ENCODE measurements at places on chromosomes 13 and 19.

DNA sequence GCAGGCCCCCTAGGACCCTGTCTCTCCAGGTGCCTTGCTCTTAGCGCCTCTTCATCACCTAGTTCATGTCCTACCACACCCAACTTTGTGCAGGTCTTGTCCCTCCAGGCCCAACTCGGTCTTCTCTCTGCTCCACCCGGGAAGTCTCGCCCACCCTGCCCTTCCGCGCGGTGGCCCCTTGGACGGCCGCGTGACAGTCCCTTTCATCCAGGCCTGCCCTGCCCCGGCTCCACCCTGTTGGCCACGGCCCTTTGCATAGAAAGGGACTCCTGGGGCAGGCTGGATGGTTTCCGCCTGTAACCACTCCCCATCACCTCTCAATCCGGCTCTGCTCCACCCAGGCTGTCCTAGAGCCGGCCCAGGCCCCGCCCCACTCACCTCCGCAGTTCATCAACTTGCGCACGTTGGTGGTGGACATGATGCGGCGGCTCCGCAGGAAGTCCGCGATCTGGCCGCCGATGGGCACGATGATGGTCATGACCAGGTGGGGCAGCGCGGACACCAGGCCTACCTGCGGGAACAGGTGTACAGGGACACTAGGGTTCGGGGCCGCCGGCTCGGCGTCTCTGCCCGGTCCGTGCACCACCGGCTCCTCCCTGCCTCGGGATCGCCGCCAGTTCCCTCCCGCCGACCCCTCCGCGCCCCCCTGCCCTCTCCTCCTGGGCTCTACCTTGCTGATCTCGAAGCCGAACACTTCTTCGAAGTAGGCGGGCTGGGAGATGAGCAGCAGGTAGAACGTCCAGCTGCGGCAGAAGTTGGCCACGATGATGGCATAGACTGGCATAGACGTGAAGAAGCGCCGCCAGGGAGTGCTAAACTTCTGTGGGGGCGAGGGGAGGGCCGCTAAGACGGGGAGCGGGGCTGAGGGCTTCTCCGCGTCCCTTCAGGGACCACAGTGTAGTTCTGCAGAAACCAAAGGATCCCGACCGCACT is 7.2 kb downstream of the GFY start:
- no peak for DNase-seq

GRCh38 chr13:95174517-95174916 is 126.7 kb downstream of the ABCC4 start:
- no peak for DNase-seq

DNA sequence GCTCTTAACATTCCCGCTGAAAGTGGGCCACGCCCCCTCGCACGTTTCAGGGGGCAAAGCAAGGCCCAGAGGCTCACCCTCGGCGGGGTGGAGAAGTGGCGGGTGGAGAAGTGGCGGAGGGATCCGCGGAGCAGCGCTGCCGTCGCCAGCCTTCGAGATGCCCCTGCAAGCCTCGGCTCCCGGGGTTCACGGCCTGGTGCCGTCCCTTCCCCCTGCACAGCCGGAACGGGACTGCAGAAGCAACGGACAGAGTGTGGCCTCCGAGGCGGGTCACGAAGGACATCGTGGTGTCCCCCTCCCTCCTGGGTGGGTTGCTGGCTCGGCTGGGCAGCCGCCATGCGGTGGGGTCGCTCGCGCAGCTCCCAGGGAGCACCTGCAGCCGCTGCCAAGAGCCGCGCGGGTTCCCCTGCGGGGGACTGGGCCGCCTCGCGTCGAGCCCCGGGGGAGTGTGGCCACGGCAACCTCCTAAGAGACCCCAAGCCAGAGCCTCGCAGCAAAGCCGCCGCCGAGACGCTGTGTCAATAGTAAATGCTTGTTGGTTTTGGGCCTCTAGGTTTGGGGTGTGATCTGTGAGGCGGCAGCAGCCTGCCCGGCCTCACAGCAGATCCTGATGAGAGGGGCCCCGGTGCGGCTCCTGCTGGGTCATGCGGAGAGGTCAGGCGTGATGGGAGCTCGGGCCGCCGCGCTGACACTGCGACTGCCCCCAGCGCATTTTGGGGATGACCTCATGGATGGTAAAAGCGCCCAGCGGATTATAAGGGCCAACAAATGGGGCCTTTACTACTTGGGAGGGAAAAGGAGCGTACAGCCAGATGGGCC is 5.5 kb downstream of the TPGS1 start:
- no peak for DNase-seq

DNA sequence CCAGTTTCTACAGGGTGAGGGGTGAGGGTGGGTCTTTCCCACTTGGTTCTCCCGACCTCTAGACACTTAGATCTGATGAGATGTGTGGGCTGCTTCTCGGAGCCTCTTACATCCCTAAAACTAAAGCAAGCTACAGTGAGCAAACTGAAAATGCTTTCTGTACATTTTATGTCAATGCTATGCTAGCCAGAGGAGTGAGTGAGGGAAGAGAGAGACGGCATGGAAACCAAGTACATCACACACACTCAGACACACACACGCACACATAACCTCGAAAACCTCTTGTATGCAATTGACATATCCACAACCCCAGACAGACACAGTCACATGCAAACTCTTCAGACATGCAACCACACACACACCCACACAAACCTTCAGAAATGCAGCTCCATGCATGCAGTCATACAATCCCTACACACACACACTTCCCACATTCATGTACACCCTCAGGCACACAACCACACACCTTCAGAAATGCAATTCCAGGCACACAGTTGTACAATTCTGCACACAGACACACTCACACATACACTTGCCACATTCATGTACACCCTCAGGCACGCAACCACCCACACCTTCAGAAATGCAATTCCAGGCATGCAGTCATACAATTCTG is 1.4 kb downstream of the SLC1A6 start:
- no peak for DNase-seq

- no peak for DNase-seq
Measured at GRCh38 chr13:112733112-112733511, 43.3 kb downstream of the ATP11A start.

DNA sequence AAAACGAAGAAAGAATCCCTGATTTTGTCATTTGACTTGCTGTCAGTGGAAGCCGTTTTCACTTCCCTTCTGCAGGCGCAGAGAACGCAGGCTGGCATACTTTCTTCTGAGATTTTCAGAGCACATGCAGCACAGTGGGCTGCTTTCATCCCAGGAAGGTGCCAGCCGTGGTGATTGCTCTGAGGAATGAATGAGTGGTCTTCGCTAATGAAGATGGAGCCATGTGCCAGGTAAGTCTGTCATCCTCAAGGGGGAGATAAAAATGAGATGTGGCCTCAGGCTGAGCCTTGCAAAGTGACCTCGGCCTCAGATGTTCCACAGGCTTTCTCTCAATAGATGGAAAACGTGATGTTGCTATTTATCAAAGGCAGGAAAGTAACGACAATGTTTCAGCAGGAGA is 94.6 kb upstream of the FARP1 start:
- no peak for DNase-seq

- DNase-seq, result no peak
Measured at GRCh38 chr13:105030851-105031250, 1504.6 kb downstream of the EFNB2 start.

DNA sequence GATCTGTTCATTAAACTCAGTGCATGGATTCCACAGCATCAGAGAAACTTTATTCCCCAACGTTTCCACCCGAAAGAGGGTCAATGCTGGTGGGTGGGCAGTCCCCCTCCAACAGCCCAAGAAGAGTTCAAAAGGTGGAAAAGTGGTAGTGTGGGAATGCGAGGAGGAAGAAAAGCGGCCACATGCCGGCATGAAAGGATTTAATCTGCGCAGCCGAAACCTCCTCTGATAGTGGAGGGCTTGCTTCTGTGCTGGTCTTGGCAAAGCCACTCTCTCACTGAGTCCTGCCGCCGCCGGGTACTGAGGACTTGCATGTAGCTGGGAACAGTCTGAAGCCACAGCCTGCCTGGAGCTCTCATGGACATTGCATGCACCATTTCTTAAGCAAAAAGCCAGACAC is 136.2 kb upstream of the ZNF536 start:
- DNase-seq, result no peak

DNA sequence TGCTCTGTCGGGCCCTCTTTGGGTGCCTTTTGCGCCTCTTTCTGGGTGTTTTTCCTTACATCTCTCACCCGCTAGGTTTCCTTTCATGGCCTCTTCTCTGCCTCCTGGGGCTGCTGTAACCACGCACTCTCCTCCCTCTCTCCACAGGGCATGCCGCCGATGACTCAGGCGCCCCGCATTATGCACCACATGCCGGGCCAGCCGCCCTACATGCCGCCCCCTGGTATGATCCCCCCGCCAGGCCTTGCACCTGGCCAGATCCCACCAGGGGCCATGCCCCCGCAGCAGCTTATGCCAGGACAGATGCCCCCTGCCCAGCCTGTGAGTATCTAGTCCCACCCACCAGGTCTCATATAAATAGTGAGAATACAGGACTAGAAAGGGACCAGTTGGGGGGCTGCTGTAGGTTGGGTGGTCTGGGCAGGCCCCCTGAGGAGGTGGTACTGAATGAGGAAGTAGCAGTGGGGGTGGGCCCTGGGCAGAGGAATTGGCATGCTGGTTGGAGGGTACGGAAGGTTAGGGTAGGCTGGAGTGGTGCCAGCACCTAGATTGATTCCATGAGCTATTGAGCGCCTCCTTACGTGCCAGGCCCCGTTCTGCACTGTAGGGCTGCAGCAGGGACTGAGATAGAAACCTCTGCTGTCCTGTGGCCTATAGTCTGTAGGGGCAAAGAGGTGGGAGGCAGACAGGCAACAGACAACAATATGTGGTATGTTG is 11.9 kb downstream of the SNRPA start:
- no peak for DNase-seq

DNA sequence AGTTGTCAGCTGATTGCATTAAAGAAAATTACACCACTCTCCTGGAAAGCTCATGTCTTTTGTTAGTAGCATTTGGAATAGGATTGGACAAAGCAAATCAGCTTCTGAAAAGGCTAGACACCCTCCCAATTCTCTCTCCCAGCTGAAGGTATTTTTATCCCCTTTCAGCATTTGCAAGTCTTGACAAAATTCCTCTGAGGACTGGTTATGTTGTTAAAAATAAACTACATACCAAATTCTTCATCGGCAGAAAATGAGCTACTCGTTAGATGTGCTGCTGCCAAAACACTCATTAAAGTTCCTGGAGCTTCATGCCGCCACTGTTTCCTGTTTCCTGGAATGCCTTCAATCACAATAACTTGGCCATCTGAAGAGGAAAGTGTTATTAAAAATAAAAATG is 37.1 kb downstream of the UTP14C start:
- no peak for DNase-seq

DNA sequence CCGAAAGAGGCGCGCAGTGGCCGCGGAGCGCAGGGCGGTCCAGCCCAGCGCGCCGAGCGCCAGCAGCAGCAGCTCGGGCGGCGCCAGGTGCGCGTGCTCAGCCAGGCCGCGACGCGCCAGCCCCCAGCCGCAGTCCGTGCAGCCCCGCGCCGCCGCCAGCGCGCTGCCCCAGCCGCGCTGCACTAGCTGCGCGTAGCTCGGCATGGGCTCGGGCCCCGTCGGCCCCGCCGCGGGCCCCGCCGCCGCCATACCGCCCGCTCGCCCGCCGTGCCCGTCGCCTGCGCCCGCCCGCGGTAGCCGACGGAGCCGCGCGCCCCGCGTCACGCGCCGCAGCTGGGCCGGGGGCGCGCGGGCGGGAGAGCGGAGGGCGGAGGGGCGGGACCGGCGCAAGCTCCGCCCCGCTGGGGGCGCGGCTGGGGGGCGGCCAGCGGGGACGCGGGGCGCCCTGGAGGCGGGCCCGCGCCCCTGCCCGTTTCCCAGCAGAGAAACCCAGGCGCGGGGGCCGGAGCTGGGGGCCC is at the start of gene CERS1:
Gene CERS1 (minus strand): TSS at position 335 of the 518 bp plus-strand sequence. CDS start 86 bp downstream, at position 249.
- DNase-seq, result no peak

- no peak for DNase-seq
Measured at GRCh38 chr19:35549174-35549788, 3.9 kb downstream of the TMEM147 start.

GRCh38 chr13:109333893-109334651 is 452.3 kb downstream of the IRS2 start:
- DNase-seq, result no peak

DNA sequence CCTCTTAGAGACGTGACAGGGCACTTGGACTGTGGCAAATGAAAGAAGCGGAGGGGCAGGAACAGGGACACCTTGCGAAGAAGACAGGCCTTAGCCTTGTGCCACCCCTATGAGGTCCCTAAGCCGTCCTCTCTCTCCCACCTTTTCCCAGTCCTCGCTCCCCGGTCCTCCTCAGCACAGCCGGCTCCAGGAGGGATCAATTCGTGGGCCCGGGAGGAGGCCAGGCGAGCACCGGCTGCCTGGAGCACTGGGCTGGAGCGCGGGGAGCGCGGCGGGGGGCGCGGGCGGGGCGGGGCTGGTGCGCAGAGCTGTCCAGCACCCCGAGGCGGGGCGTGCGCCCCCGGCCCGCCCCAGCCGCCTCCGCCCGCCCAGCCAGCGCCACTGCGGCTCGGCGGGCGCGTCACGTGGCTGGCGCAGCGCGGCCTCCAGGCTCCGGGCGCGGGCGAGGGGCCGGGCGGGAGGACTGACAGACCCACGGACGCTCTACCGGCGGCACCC is at the start of gene LRP3:
Gene LRP3 (plus strand): TSS at position 466 of the 498 bp plus-strand sequence. CDS start 456 bp downstream, outside the sequence.
- no peak for DNase-seq

GRCh38 chr19:23071147-23071511 is 45.7 kb upstream of the ZNF730 start:
- no peak for DNase-seq

DNA sequence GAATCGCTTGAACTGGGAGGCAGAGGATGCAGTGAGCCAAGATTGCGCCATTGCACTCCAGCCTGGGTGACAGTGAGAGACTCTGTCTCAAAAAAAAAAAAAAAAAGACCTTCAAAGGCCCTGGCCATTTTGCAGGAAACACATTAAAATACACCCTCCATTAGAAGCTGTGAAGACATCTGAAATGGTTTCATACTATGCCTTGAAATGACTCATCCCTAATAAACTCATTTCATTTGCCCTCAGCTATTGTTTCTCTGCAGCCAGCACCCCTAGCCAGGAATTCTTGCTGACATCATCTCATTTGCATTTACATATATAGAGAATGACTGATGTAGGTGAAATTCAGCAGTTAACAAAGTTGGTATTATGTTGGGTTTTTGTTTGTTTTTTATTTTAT is 8.7 kb downstream of the EML2 start:
- no peak for DNase-seq

DNA sequence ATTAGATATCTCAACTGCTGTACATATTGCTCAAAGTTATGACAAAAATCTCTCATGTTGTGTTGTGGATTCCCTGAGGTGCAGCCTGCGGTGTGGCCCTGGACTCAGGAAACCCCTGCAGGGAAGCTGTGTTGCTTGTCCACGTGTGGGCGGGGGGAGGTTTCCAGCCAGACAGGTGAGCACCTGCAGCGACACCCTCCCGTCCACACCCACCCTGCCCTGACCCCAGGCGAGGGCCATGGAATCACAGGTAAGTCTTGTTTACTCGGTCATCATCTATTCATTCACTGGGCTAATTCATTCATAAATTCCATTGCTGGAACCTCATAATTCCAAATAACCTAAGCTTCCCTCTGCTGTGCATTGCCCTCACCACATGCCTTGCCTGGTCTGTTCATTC is 14.1 kb downstream of the PLPP2 start:
- peak; percentile 36 for DNase-seq
